Stimulated activated CD8-positive, alpha-beta memory T cell treated with anti-CD3 and anti-CD28 coated beads, Interleukin-4, amount 100 ng/mL, for 24 hours (primary cell): ENCODE measurements at places on chromosomes 1 and 21.

- DNase-seq = no peak
These were observed 10.0 kb upstream of the TRIM62 start for GRCh38 chr1:33191731-33192275.

- no peak for DNase-seq
These were observed 2.0 kb downstream of the RNF186 start for GRCh38 chr1:19812875-19813642.

GRCh38 chr1:217948741-217949140 lies 317.6 kb downstream of the SPATA17 start:
- no peak for DNase-seq

DNA sequence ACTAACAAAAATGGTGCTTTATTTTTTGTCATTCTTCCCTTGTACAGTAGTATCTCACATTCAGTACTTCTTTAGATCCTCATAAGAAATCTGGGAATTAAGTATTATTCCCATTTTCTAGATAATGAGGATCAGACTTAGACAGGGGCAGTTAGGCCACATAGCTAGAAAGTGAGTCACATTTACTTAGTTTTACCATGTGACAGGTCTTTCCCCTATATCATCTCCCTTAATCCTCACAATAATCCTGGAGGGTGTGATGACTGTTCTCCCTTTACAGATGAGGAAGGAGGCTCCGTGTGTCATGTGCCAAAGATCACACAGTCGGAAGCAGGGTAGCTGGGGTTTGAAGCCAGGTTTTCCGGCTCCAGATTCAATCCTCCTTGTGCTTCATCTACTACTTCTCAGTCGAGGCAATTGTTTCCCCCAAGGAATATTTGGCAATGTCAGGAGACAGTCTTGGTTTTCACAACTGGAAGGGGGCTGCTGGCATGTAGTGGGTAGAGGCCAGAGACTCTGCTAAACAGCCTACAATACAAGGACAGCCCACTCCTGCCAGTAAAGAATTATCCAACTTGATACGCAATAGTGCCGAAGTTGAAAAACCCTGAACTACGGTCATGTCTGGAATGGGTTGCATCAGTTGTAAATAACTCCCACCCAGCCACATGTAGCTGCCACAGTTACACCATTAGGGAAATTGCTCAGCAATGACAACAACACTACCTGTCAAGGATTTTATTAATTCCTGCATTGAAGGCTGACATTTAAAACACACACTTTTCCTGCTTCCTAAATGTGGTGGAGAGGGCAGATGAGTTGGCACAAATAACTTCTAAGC lies 54.5 kb downstream of the C8B start:
- no peak for DNase-seq

GRCh38 chr1:197771386-197771785 lies 3.9 kb downstream of the DENND1B start:
- no peak for DNase-seq

DNA sequence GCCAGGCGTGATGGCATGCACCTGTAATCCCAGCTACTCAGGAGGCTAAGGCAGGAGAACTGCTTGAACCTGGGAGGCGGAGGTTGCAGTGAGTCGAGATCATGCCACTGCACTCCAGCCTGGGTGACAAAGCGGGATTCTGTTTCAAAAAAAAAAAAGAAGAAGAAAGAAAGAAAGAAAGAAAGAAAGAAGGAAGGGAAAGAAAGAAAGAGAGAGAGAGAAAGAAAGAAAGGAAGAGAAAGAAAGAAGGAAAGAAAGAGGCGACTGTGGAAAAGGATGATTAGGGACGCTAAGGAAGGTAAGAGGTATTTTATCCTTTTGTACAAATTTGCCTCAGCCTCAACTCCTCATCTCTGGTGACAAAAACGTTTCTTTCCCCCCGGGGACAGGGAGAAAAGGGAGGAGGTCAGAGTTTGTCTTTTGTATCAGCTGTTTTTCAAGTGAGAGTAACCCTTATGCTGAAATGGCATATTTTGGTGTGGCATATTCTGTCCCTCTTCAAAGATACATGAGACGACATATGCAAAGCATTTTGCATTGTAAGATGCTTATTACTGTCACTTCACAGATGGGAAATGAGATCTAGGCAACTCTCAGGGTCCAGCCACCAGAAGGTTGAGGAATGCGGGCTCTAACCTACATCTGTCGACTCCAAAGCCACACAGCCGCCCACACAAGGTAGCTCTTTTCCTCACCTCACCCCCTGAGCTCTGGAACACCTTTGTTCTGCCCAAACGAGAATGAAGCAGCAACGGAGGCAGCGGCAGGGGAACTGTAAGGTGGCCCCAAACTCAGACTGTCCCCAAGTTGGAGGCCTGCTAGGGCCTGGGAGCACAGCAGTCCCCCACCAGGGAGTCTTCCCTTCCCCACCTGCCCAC lies 38.0 kb downstream of the NUAK2 start:
- no peak for DNase-seq

GRCh38 chr1:181073638-181074037 lies 14.9 kb upstream of the IER5 start:
- DNase-seq = no peak

GRCh38 chr1:162315673-162316072 lies 61.0 kb downstream of the SPATA46 start:
- DNase-seq = no peak

DNA sequence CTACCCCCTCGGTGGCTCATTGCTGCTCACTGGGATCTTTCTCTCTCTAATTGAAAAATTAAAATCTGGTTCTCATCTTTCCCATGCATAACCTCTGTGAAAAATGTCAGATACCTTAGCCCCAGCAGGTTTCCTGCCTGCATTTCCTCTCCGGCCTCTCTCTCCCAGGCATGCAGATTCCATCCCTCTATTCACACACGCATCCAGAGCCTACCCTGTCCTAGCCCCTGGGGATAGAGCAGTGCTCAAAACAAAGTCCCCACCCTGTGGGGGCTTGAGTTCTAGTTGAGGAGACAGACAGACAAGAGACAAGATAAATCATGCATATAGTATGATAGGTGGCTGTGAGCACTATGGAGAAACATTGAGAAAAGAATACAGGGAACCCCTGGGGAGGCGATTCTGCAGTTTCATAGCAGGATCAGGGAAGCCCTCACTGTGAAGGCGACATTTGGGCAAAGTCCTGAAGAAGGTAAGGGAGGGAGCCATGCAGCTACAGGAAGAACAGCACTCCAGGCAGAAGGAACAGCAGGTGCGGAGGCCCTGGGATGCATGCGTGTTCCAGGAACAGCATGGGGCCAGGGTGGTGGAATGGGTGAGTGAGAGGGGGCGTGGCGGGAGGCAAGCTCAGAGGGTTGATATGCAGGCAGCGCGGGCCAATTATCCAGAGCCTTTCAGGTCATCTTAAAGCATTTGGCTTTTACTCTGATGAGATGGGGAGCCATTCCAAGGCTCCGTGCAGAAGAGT lies 3.5 kb upstream of the BSND start:
- DNase-seq = no peak

DNA sequence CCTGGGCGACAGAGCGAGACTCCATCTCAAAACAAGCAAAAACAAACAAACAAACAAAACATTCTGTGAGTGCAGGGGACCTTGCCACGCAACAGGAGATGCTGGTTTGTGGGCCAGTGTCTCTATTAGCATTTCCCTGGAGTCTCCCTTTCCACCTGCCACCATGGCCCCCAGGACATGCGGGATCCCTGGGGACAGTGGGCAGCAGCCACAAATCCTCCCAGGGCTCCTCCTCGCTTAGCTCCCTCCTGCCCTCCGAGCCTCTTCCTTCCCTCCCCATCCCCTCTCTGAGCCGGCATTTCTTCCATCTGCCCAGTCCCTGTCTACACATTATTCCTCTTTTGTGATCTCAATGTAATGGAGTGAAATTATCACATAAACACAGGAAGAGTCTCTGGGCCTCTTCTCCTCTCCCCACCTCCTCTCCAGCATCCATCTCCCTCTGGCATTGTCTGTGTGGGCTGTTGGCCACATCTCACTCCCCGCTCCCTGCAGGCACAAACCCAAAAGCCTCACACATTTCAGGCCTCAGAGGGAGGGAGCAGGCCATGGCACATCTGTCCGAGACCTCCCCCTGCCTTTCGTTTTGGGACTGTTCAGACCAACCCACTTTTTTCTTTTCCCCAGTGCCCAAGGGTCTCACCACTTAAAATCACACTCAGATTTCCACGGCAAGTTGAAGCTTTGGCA lies 144.3 kb downstream of the MIS18A start:
- no peak for DNase-seq

DNA sequence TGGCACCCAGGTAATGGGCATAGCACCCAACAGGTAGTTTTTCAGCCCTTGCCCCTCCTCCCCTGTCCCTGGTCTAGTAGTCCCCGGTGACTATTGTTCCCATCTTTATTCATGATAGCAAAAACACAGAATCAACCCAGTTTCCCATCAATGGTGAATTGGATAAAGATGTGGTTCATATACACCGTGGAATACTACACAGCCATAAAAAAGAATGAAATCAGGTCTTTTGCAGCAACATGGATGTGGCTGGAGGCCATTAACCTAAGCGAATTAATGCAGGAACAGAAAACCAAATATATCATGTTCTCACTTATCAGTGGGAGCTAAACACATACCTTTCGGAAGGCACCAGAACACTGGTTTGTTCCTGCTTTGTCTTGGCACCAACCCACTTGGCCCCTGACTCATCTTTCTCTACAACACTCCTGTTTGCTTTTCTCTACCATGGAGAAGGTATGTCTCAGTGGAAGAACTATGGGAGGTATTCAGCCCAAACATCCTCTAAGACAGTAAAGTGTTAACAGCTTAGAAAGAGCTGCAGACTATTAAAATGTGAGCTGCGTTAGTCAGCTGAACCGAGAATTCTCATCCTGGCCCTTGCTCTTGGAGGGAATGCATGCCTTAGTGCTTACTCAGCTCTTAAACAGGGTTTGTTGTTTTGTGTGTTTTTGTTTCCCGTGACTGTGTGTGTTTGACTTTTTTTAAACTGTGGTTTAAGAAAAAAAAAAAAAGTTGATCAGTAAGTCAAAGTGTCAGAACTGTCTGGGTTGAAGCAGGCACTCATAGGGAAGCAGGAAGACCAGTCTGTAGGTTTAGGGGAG lies 203.0 kb downstream of the TOMM20 start:
- DNase-seq = no peak

DNA sequence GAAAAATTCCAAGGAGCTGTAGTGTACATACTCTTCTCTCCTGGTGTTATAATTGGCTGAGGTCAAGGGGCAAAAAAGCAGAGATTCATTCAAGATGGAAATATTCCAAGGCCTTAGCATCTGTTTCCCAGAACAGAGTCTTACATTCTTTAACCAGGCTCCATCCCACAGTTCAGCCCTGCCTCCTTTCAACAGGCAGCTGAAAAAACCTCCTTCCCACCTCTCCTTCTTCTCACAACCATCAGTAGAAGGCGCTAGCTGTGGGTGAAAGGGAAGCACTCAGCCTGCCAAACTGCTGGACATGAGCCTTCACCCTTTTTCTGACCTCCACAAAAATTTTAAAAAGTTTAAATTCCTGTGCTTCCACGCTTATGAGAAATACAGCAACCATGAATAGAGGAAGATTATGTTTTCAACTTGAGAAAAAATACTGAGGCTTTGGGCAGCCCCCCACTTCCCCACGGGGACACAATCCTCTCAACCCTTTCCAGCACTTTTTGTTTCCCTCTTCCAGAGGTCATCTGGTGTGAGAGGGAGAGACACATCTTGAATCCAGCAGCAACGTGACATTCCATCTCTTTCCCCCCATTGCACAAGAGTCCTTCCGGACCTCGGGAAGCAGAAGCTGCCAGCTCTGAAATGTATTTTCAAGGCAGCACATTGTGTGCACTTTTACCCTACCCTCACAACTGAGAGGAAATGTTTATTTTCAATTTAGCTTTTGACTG lies 43.2 kb upstream of the FMO2 start:
- DNase-seq = no peak

DNA sequence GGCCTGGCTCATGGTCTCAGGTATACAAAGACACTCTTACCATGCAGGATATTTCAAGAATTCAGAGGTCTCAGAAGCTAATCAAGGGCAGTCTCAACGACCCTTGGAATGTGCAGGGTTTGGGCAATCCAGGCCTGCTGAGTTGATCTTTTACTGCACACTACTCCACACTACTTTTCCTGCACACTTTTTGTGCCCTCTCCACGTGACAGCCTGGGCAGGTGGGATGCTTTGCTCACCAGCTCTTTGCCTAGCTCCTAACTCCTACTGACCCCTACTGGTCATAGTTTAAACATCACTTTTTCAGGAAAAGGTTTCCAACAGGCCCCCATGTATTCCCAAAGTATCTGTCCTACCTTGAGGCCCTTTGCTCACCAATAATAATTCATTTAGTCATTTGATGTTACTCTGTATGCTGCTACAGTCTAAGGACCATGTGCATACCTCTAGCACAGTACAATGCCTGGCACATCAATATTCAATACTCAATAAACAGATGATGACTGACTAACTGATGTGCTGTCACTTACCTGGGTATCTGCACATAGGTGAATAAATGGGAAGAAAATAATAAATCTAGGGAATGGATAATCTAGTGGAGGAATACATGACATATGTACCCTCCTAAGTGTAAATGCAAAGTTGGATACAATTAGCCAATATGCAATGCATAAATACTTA lies 9.6 kb downstream of the DUSP23 start:
- DNase-seq = no peak

- no peak for DNase-seq
These were observed 76.7 kb upstream of the KCNK2 start for GRCh38 chr1:215005656-215006345.

GRCh38 chr1:209335178-209335577 lies 248.3 kb upstream of the CAMK1G start:
- no peak for DNase-seq

- DNase-seq = no peak
These were observed 7.9 kb downstream of the TRIM46 start for GRCh38 chr1:155181371-155182051.

- DNase-seq = no peak
These were observed 61.5 kb upstream of the ASB17 start for GRCh38 chr1:75993661-75994060.

DNA sequence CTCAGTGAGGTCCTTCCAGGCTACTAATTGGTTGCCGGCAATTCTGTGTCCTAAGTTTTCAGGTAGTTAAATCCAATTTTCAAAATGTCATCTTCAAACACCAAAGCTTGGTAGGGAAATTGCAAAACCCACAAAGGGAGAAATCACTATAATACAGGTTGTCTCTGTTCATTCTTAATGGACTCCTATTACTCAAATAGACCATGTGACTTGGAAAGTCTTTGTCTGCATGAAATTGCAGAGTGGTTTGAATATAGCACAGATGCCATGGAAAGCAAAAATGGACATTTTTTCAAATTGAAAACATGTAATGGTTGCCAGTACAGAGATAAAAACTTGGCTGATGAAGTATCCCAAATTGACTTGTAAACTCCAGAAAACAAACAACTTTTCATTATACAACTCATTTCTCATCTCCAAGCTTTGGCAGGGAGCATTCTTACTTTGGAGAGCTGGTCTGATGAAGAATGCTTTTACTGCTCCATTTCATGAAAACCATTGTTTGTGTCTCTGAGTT lies 169.5 kb upstream of the PKN2 start:
- DNase-seq = no peak

DNA sequence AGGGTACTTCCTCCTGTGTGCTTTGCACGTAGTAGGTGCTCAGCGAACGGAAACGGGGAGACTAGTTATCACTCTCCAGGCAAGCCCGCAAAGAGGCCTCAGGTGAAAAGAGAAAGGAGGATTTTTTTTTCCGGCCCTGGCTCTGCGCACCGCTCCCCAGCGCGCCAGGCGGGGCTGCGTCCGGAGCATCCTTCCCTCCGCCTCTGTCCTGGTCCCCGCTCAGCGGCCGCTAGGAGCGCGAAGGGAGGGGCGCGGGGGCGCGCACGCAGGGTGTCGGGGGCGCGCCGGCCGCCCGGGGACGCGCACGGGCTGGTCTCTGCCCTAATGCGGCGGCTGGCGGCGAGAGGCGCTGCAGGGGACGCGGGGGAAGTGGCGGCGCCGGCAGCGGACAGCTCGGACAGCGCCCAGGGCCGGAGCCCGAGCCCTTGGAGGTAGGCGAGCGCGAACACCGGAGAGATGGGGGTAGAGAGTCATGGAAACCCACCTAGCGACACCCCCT lies 42.3 kb upstream of the NFASC start:
- peak; percentile 27 for DNase-seq
